RPMI8226 (cell line): ENCODE measurements at places on chromosomes 12 and 14.

GRCh38 chr12:5192726-5193125 is 149.0 kb downstream of the KCNA5 start:
- no peak for DNase-seq

DNA sequence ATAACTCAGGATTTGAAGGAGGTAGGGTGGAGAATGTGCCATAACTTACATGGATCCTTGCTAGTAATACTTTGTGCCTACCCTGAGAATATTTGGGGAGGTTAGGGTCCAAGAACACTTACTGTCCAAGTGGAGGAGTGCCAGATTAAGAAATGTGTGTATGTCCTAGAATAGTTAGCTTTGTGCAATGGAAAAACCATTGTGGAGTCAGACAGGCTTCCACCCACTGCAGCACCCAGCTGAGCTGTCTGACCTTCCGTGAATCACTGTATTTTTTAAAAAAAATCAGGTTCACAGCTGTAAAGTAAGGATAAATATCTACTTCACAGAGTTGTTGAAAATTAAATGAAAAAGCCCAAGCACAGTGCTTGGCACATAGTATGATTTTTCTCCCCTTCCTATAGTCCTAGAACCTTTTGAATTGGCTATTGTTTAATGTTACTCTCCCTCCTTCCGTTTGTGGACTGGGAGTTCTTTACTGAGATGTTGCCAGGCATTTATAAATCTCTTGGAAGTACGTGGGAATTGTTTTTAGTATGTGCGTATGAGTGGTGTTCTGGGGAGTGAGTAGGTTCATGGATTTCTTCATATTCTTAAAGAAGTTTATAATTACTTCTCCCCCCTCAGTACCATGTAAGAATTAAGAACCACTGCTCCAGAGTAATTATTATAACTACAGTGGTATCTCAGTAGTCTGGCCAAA is 9.2 kb downstream of the RAB21 start:
- DNase-seq = no peak

DNA sequence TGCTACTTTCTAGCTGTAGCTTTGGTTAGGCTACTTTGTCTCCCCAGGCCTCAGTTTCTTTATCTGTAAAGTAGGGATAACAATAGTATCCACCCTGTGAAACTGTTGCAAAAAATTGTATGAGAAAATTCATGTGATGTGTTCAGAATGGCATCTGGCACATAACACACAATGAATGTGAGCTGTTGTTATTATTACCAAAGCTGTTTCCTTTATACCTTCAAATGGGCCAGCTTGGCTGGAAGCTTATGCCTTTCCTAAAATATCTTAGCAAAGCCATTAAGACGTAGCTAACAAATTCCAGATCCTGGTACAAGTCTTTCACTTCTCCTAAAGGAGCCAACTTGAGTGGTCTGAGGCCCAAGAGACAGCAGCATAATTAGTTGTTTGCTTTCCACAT is 25.2 kb upstream of the MANSC4 start:
- no peak for DNase-seq

- DNase-seq = no peak
Measured at GRCh38 chr12:54197431-54197909, 8.7 kb upstream of the SMUG1 start.

DNA sequence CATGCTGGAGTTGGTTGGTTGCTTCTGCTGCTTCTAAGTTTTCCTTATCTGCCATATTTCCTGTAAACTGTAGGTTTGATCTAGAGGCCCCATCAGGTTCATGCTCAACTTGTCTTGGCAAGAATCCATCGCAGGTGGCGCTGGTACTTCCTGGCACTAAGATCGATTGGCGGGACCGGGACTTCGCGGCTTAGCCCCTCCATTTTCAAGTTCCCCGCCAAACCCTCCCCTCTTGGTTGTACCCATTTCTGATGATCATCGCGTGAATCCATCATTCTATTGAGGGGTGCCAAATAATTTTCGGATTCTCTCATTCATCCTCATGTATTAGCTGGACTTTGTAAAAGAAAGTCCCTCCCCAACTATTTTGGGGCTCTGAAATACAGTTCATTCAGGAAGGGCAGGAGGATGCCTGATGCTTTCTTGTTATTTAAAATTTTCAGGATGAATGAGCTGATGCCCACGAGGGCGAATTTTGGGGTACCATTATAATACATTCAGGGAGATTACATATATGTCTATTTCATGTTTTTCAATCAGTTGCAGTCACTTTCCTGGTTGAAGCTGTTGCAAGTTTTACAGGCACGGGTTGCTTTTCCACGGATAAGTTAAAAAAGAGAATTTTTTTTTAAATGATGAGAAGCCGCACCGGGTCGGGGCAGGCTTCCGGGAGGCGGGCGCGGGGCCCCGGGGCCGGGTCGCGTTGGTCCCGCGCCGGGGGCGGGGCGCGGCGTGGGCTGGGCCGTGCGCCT is 395 bp upstream of the BRI3BP start:
- DNase-seq = peak; percentile 90

DNA sequence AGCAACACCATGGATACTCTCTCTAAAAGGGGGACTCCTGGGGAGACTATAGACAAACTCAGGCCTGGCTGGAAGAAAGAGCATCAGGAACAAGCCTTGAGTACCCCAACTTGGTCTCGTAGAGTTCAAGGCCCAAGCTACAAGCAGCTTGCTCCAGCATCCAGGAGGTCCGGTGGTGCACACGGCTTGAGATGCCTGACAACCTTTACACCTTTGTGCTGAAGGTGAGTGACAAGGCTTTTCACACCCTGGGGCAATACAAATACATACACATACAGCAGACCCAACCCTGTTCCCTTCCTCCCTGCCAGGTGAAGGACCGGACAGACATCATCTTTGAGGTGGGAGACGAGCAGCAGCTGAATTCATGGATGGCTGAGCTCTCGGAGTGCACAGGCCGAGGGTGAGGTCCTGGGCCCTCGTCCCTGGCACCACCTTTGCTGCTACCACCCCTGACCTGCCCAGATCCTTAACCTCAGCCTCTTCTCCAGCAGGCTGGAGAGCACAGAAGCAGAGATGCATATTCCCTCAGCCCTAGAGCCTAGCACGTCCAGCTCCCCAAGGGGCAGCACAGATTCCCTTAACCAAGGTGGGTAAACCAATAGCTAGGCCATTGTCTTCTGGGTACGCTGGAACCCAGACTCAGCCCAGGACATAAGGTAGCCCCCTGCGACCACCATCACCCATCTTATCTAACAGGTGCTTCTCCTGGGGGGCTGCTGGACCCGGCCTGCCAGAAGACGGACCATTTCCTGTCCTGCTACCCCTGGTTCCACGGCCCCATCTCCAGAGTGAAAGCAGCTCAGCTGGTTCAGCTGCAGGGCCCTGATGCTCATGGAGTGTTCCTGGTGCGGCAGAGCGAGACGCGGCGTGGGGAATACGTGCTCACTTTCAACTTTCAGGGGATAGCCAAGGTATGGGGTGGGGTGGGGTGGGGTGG is 41.2 kb downstream of the SH2B3 start:
- DNase-seq = no peak

GRCh38 chr12:131348231-131348630 is 362.7 kb upstream of the SFSWAP start:
- DNase-seq = no peak

GRCh38 chr14:105168496-105168978 is at the start of gene JAG2:
Gene JAG2, minus strand, starts transcription at chr14:105168776. Its CDS starts 356 bp downstream, at chr14:105168420.
- DNase-seq = peak; percentile 80

- no peak for DNase-seq
Measured at GRCh38 chr14:95253039-95253630, 66.6 kb downstream of the CLMN start.

DNA sequence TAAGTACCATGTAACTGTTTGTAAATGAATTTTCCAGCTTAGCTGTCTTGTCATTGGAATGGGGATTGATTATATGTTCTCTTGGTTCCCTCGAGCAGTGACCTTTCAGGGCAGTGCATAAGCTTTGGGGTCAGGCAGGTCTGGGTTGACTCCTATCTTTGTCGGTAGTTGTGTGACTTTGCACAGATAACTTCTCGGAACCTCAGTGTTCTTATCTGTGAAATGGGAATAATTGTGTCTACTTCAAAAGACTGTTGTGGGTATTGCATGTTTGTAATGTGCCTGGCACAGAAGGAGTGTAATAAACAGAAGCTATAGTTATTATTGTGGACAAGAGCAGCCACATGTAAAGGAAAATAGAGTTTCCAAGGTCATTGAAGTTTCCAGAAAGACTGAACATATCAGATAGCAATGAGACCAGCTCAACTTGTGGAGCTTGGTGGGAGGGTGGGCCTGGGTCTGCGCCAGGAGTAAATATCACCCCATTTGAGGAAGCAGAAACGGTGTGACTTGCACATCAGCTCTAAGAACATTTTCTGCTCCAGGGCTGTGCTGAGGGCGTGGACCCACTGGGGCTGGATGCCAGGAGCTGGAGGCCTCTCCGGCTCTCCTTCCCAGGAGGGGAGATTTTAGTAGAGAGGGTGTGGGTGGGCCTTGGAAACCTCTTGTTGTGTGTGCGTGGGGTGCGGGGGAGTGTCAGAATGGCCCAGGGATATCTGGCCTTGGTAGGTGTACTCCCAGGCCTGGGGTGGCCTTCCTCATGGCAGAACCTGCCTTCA is 19.7 kb downstream of the FOS start:
- no peak for DNase-seq

GRCh38 chr14:33972583-33973081 is 21.8 kb upstream of the EGLN3 start:
- peak; percentile 57 for DNase-seq

GRCh38 chr12:64385468-64385867 is 5.1 kb downstream of the C12orf56 start:
- no peak for DNase-seq

- no peak for DNase-seq
Measured at GRCh38 chr12:98127336-98127679, 388.1 kb upstream of the TMPO start.

DNA sequence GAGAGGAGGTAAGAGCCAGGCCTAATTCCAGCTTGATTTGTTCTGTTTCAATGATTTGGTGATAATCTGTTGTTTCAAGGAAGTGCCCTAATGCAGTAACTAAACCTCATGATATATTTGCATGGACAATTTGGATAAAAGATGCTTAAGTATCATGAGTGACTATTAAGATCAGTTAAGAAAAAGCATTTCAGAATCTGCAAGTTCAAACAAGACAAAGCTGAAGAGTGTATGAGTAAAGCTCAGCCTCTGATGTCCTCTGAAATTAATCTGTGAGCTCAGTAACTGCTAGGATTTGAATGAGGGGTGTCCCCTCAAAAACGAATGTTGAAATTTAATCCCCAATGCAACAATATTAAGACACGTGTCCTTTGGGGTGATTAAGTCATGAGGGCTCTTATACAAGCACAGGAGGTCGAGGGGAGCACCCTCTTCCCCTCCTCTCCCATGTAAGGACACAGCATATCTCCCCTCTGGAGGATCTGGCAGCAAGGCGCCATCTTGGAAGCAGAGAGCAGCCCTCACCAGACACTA is 949.2 kb downstream of the GALC start:
- DNase-seq = no peak

- peak; percentile 51 for DNase-seq
Measured at GRCh38 chr12:115998119-115998633, 279.3 kb downstream of the MED13L start.

DNA sequence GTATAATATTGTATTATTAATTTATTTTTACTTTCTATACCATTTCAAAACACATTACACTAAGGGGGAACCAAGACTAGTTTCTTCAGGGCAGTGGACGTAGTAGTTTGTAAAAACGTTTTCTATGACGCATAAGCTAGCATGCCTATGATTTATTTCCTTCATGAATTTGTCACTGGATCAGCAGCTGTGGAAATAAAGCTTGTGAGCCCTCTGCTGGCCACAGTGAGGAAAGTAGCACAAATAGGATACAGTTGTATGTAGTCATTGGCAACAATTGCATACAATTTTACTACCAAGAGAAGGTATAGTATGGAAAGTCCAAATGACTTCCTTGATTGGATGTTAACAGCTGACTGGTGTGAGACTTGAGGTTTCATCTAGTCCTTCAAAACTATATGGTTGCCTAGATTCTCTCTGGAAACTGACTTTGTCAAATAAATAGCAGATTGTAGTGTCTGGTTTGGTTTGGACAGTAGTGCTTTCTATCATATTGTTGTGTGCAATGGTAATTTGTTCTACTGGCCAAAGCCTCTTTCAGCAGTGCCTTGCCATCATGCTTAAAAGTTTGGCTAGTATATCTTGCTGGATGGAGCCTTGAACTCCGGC is 24.3 kb upstream of the PLEKHD1 start:
- peak; percentile 43 for DNase-seq

DNA sequence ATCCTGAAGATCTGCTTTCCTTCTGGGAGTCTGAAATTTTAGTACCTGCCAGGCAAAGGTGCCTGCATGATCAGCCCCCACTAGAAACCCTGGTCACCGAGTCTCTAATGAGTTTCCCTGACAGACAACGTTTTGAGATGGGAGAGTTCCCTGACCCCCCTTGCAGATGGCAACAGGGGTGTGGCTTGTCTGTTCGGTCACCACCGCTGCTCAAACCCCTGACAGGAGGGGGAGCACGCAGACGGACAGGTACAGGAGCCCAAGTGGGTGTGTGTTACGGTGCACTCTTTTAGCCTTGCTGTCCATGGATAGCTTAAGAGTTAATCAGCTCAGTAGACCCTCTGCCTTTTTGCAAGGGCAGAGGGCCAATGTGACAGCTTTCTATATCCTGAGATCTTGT is 19.3 kb upstream of the CDKN3 start:
- no peak for DNase-seq

DNA sequence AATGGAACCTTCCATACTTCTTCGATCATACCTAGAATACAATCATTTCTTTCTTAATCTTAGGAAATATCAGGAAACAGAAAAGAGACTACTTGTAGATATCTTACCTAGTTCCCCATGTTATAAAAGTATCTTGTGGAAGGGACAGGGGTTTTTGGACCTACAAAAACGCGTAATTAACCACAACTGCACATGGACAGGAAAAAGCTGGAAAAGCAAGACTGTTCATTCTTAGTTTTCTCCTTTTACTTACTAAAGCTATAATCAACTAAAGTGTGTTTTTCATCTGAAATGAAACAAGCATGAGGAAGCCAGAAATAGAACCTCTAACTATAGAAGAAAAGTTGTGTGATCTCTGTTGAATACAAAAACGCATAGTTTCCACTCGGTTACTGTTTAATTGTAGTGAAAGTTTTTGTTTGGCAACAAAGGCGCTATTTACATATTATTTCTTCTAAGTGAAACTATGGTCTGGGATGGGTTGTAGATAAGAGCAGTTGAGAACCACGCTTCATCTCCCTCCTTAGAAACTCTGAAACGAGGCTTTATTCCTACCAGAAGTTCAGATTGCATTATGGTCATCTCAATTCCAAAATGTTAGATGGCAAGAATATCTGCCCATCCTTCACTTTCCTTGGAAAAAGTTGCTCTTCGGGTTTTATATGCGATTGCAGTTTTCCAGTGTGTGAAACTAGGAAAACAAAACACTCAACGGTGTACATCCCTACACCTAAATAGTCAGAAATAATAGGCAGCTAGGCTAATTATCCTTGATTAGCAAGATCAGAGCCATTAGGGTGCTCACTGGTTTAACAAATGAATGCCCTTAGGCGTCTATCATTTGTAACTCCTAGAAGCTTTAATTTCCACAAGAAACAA is 1.1 kb downstream of the BCAT1 start:
- no peak for DNase-seq

DNA sequence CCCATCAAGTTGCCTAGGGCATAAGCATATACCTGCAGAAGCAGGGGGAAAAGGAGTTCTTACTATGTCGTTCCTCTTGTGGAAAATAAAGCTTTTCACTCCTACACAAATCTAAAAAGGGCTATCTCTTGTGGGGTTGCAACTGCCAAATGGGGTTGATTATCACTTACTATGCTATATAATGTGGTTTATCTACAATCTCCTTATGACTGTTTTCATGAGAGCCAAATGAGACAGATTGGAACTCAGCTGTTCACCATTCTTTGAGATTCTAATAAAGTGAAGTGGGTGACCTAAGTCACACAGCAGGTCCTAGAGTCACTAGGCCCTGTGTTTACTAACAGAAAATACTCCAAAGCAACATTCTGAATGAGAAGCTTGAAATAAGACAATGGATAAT is 47.7 kb downstream of the CIT start:
- DNase-seq = no peak
